Stimulated activated CD8-positive, alpha-beta memory T cell treated with anti-CD3 and anti-CD28 coated beads, Interleukin-7, amount 100 ng/mL, for 24 hours (primary cell): ENCODE measurements at places on chromosomes 6 and 20.

DNA sequence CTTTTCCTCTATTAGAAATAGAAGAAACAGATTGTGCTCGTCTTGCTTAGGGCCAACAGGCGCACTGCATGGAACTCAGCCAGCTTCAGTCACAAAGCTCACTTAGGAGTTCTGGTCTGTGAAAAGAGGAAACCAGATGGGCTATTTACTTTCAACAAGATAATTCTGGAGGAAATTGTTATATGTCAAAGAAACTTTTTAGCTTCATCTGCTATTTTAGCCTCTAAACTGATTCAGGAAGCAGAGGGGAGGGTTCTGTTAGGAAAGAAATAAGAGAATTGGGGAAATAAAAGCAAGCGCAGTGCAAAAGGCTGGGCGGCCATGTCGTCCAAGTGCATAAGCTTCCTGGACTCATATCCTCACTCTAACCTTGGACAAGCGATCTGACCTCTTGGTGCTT, 21.3 kb downstream of the PRKN start:
- DNase-seq: no peak

- no peak for DNase-seq
Observed at GRCh38 chr6:112931832-112932231, 584.7 kb downstream of the RFPL4B start.

GRCh38 chr20:41004531-41005360, 23.9 kb upstream of the TOP1 start:
- no peak for DNase-seq

- no peak for DNase-seq
Observed at GRCh38 chr6:90019216-90019615, 124.9 kb downstream of the GJA10 start.

DNA sequence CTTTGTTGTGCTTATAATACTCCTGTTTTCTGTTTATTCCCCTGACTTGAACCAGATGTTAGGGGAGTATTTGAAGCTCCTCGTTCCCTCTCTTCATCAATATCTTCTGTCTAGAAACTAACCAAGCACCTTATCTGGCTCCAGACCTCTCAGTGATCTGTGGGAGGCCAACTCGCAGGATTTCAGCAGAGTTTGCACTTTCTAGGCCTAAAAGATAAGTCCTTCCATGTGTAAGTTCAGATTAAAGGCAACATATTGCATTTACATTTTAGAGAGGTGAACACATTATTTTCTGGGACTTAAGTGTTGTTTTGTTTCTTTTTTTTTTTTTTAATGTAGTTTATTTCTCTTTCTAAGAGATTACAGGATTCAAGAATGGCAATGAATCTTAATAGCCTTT, 139.4 kb upstream of the AKAP12 start:
- no peak for DNase-seq

GRCh38 chr6:43990275-43990626, 137.0 kb downstream of the MRPL14 start:
- DNase-seq: no peak

- no peak for DNase-seq
Observed at GRCh38 chr6:30599625-30600324, 17.3 kb downstream of the PPP1R10 start.

- no peak for DNase-seq
Observed at GRCh38 chr6:170085475-170086401, 205.1 kb downstream of the DLL1 start.

GRCh38 chr20:33862709-33863403, 51.7 kb downstream of the CHMP4B start:
- peak; percentile 23 for DNase-seq

DNA sequence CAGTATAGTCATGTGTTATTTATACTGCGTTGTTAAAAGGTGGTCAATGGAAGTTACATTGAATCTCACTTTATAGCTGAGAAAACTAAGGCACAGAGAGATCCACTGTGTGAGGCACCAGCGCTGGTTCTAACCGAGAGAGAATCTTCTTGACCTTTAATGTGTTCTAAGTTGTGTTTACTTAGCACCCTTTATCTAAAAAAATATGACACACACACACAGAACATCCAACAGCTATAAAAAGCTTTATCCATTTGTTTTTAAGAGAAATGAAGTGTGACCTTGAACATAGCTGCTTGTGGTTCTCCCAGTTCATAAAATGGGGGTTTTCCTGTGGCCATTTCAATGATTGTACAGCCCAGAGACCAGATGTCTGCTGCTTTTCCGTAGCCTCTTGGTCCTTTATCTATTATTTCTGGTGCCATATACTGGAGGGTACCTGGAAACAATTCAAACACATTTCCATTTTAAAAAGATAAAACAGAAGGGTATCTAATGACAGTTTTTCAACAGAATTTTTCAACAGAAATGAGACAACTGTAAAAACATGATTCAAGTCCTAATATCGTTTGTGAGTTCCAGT, 54.8 kb upstream of the MAP7 start:
- no peak for DNase-seq

DNA sequence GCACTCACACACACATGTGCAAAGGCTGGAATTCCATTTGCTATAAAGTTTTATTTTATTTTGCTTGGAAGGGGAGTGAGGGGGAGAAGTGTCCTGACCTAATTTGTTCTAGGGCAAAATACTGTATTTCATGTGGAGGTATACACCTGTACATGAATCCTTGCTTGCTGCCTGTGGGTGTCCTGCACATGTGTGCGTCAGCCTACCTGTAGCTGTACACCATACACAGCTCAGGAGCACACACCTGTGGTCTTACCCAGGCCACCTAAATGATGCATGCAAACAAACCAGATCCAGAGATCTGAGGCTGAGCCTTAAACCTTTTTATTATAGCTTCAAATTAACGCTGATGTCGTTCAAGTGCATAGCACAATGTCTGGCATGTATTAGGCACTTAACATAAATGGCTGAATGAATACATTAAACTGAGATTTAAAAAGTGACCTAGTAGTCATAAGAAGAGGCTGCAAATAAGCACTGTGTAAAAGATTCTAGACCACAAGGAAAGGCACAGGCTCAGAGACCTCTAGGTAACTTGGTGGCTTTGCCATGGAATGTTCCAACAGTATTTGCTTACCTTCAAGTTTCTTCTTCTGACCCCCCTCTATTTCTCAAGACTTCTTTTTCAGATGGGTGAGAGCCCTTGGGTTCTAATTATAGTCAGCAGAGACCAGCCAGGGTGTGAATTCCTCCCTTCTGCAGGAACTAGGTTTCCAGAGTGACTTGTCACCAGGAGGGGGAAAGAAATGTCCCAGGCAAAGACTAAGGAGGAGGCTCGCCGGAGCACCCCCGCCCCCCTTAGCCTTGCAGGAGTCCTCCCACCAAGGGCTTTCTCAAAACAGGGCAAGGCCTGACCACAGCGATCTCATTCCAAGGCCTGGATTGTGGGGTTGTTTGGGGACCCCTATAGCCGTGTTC, 13.4 kb downstream of the FOXC1 start:
- no peak for DNase-seq

DNA sequence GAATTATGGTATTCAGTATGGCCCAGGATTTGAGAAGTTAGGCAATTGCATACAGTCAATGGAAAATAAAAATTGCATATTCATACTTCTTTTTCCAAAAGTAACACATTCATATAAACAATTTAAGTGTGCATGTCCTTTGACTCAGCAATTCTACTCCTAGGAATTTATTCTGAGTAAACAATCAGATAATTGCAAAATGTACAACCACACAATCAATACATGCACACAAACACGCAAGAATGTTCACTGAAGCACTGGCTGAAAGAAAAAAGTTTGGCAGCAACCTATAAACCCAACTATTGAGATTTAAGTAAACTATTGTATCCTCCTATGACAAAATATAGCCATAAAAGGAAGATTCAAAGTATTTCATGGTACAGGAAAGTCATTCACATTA, 1.6 kb downstream of the CYP39A1 start:
- no peak for DNase-seq

GRCh38 chr6:70375166-70375565, 38.1 kb upstream of the FAM135A start:
- DNase-seq: no peak

DNA sequence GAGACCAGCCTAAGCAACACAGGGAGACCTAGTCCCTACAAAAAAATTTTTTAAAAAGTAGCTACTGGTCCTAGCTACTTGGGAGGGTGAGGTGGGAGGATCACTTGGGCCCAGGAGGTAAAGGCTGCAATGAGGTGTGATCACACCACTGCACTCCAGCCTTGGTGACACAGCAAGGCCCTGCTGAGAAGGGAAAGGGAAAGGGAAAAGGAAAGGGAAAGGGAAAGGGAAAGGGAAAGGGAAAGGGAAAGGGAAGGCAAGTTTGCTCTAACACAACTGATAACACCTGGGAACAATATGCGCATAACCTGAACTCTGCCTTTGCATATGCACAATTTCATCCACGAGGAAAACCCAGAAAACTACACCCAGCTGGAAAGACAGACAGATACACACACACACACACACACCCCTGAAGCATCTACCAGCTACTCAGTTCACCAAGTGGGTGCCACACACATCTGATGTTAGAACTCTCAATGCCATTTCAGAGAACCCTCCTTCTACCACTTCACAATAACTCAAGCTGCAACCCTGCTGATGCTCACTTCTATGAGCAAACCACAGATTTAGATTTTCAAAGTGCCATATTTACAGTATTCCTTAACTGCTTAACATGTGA, 19.1 kb downstream of the B4GALT5 start:
- DNase-seq: no peak

DNA sequence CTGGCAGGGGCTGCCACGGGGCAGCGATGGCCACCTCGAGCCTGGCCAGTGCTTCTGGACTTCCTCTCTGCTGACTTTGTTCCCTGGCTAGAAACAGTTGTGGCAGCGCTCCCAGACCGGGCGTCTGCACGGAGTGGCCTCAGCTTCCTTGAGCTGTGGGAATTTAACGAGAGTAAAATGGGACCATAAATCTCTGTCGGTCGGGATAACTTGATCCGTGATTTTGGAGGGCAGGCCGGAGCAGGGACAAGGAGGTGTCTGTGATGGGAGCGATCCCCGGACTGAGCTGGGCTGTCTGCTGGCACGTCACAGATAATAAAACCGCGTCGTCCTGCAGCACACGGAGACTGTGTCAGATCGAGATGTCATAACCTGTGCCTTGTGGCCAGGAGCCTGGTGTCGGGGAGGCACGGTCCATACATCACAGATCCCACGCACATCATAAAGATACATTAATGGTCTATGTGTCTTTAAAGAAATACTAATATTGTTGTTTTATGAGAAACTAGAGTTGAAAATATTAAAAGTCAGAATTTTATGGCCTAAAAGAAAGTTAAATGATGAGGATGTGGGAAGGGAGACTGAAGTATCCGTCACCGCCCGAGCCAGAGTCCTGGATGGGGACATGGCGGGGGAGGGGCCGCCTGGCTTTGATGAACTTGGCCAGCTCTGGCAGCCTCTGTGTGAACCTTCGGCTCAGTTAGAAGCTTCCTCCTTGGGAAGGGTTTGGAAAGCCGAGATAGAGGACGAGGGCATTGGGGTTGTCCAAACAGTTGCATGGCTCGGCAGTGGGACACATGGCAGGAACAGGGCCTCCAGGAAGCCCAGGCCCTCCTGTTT, 6.5 kb upstream of the RBBP8NL start:
- no peak for DNase-seq

DNA sequence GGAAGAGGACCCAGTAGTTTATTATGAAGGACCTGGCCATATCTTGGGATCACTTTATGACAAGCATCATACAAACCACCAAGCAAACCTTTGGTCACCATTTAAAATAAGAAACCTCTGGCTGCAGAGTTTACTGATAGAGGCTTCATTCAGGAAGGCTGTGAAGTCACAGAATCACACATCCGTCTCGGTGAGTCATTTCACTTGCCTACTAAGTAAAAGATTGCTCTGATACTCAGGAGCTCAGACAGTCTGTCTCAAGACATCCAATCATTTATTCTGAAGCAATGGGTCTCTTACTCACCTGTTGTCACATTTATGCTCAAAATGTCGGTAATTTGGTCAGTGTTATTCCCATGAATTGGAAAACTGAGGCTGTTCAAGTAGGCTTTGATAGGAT, 33.7 kb downstream of the ADGRF5 start:
- no peak for DNase-seq

DNA sequence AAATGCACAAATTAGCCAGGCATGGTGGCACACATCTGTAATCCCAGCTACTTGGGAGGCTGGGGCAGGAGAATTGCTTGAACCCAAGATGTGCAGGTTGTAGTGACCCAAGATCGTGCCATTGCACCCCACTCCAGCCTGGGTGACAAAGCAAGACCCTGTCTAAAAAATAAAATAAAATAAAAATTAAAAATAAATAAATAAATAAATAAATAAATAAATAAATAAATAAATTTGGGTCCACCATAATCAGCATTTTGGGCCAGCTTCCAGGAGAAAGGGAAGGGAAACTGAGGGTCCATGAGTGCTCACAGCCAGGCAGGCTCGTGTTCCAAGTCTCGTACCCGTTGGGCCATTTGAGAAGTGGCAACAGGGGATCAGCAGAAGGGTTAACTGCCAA, 131.6 kb upstream of the AGPAT4 start:
- no peak for DNase-seq

DNA sequence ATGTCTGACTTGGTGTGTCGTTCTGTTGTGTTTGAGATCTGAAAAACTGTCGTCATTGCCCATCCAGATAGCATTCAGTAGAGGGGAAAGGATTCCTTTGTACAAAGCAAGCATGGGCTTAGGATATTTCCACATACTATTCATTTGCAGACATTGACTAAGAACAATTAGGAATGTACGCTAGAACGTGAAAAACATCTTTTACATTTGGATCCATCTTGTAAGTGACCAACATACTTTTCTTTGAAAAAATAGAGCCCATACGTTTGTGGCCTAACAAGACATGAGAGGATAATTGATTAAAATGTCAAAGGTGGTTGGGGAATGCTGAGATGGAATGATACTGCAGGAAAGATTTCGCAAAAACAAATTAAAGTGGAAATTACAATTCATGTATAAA, 225.8 kb upstream of the QKI start:
- DNase-seq: no peak

DNA sequence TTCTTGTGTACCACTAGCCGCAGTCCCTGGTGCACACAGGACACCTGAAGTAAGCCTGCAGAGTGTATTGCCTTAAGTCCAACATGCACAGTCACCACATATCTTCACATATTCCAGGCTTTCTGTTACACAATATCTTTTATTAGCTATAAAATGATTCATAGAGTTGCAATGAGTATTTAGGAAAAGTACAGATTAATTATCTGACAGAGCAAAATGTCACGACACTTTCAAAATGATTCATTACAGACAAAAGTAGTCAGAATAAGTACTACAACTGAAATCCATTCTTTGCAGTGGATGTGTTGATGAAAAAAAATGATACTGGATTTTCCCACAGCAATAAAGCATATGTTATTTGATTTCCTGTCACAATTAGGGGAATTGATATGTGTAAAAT, 199.5 kb upstream of the ASCC3 start:
- DNase-seq: no peak

- no peak for DNase-seq
Observed at GRCh38 chr6:129515004-129515403, 195.0 kb downstream of the ARHGAP18 start.
